ENCODE measurements at places on chromosomes 2 and 18.

- DNase-seq: no peak
These were observed 30.4 kb downstream of the BMPR2 start for GRCh38 chr2:202406445-202406978.

DNA sequence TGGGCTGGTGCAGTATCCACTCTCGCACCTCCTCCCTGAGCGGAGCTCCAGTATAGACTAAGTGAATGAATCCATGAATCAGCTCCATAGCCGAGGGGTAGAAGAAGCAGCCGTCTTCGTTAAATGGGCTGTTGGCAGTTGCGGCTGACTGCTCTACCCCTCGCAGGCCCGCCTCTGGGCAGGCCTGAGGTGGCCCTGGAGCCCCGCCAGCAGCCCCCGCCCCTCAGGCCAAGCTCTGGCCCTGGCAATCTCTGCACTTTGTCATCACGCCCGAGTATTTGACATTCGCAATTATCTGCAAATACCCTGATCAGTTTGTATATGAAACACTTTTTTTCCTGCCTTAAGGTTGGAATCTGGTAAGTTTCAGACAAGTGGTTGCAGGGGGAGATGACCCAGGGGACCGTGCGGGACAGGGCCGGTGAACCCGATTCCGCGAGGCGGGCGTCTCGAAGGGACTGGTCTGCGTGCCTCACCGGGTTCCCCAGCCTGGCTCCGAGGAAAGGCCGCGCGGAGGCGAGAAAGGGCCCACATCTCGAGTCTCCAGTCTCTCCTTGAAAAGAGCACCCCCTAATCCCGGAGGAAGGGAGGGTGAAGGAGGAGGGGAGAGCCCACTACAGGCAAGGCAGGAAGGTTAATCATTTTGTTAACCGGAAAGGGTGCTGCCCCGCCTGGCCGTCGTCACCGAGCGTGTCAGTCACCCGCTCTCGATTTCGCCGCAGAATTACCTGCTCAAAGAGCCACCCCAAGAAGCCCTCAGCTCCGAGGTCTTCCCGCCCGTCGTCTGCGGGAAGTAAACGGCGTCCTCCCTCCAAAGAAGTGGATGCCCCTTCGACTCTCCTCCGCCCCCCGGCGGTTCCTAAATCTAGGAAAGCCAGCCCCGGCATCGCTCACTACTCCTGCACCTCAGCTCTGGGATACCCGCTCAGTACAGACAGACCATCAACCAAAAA, 11.1 kb upstream of the SATB2 start:
- no peak for DNase-seq

DNA sequence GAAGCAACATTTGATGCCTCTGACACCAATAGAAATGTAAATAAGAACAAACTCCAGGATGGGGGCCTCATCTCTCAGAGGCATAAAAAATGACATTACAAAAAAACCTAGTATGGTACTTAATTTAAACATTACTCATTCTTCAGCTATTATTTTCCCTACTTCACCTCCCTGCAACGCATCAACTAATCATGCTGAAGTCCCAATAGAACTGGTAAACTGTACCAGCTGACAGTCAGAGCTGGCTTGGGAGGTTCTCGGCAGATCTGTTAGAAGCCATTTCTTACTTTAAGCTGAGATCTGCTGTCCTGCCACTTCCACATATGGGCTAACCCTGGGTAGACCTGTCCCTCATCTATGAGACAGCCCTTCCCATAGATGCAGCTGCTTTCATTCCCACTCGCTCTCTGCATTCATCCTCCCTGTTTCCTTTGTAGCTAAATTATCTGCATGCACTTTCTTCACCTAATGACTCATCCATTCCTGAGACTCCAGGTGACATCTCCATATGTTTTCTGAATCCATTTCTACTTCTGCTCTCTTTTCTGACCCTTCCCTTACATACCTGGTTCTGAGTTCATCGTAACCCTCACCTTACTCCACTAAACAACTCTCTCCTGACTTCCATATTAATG, 108.1 kb downstream of the AOX1 start:
- no peak for DNase-seq

- no peak for DNase-seq
These were observed 61.1 kb upstream of the SP3 start for GRCh38 chr2:174026122-174026845.

DNA sequence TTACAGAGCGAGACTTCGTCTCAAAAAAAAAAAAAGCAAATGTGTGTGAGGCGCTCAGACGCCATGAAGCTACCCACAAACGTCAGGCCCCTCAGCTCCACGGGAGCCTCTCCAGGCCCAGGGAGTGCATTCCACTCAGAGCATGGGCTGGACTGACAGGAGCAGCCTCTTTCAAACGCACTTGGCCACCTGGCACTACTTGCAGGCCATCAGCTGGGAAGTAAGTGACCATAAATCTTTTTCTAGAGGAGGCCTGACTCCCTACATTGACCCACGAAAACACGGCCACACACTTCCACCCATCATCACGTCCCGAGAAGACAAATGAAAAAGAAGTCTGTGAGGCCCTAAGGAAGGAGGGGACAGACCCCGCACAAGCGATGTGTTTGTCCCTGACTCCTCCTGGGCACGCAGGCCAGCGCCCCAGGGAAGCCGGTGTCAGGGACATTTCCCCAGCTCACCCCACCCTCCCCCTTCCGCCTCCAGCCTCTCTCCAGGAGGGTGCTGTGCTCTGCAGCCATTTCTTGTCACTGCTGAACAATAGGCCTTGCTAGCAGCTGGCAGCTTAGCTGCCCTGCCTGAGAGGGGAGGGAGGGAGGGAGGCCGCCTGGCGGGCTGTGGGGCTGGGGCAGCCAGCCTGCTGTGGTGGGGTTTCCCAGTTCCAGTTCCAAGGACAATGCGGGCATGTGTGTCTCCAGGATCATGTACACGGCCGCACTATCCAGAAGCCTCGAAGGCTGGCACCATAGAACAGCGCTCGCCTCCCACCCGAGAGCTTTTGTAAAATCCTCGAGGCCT, 26.6 kb downstream of the SERTAD2 start:
- no peak for DNase-seq

GRCh38 chr2:237405006-237405559, 8.9 kb downstream of the COL6A3 start:
- no peak for DNase-seq

- DNase-seq: no peak
These were observed 152.3 kb upstream of the STON1 start for GRCh38 chr2:48377646-48378045.

- DNase-seq: no peak
These were observed 13.1 kb downstream of the CFLAR start for GRCh38 chr2:201128933-201129505.

DNA sequence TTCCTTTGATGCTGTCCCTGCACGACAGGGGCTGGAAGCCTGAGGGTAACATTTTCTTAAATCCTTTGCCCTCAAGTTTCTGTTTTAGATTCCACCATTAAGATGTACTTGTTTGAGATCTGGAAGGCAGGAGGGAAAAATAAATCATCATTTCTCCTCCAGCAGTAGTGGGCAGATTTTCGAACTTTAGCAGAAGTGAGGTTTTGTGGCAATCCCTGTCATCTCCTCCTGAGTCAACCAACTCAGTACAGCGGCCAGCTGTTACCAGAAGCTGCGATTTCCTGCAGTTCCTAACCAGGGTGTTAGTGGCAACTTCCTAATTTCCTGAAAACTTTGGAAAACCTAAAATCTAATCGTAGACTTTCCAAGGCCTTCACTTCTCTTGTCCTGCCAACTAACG, 517.2 kb upstream of the ACVR2A start:
- no peak for DNase-seq

DNA sequence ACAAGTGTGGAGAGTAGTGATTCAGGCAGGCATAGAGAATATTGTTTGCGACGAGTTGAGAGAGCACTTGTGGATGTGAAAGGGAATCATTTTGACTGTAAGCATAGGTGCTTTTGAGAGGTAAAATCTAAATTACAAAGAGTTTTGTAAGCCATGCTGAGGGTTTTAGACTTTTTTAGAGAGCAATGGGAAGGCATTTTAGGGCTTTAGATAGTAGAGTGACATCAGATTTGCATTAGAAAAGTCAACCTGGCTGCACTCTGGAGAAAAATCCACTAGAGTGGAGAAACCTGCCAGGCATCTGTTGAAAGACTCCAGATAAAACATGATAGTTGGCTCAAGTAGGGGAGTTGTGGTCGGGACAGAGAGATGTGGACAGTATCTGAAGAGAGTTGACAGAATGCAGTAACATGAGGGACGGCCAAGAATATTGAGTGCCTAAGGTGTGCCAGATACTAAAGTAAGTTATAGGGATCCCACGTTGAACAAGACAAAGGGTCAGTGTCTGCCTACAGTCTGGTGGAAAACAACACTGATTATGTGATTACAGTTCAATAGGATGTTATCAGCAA, 91.7 kb upstream of the MYO3B start:
- DNase-seq: no peak

GRCh38 chr2:150705767-150706166, 218.3 kb upstream of the RND3 start:
- no peak for DNase-seq

DNA sequence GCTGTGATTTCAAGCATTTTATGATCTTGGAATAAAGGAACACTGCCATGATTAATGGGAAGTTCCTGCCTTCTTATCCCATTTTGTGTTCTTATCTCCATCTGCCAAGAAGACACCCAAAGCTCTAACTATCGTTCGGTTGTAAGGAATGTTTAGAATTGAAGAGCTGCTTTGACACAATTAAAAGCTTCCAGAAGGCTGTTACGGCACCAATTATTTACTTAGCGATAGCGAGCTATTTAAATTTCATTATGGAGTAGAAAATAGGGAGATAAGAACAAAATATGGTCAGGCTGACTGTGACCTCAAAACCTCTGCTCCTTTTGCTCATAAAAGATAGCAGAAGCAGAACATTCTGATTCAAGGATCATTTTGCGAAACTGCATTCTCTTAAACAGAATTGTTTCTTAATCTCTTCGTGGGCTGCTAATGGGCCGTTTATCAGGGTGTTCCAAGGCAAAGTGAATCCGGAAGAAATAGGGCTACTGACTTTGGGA, 101.6 kb downstream of the SLC4A3 start:
- no peak for DNase-seq

DNA sequence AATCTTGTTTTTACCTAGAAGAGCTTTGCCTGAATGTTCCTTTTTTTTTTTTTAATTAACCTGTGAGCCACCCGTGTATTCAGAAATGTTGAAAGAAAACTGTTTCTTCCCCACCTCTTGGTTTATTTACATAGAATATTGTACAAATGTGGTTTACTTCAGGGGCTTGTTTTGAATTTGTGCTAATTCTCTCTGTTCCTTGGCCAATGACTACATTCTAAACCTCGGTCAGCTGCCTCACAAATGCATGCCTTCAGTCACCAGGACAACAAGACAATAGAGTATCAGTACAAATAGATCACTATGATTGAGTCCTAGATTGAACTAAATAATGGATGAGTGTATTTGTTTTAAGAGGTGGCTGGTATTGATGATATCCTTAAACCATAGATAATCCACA, 36.0 kb downstream of the AGFG1 start:
- no peak for DNase-seq

DNA sequence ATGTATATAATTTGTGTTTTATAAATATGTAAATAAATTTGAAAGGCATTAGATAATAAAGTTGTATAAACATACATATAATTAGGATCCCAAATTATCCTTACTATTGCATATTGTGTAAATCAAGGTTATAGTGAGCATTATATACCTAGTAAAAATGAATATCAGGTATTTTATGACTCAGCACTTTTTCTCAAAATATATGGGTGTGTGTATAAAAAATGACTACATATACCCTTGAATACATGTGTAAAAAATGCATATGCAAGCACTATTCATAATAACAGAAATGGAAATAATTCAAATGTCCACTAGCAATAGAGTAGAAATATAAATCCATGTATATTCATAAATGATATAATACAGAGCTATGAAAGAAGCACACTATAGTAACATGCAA, 870.9 kb upstream of the CNTNAP5 start:
- no peak for DNase-seq

DNA sequence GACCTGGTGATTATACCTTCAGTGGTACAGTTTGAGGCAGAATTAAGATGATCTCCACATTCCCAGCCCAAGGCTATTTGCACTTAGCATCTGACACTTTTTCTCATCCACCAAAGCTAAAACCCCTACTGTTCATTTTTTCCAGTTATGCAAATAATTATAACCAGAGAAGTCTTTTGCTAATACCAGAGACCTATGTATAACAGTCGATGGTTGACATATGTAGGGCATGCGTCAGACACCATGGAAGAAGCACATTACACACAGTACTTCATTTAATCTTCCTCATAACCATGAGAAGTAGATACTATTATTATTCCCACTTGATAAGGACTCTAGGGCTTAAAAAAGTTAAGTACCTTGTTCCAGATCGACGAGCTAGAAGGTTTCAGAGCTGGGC, 36.5 kb downstream of the AP1S3 start:
- no peak for DNase-seq

GRCh38 chr18:7814754-7815315, 247.7 kb downstream of the PTPRM start:
- no peak for DNase-seq

GRCh38 chr2:151777935-151778334, 43.7 kb upstream of the NEB start:
- DNase-seq: no peak

DNA sequence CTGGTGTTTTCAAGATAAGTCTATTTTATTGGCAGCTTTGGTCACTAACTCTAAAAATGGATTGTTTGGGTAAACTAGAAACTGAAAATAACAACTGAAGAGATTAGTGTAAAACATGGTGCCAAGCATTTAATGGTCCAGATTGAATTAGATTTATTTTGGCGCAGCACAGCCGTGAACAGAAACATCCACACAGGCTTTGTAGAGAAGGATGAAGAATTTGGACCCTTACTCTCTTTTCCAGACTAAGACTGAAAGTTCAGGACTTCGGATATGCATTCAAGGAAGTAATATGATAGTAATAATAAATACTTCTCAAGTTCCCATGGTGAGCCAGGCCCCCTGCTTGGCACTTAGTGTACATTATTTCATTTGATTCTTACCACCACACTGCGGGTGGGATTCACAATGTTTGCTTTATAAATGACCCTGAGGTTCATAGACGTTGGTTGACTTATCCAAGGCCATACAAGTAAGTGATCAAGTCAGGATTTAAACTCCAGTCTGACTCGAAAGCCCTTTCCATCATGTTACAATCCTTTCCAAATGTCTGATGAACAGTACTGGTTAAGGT, 54.2 kb upstream of the ITGB6 start:
- DNase-seq: no peak
